C1 segment of cervical spinal cord (tissue), 14 donors: ENCODE measurements at places on chromosomes 16 and 17.

DNA sequence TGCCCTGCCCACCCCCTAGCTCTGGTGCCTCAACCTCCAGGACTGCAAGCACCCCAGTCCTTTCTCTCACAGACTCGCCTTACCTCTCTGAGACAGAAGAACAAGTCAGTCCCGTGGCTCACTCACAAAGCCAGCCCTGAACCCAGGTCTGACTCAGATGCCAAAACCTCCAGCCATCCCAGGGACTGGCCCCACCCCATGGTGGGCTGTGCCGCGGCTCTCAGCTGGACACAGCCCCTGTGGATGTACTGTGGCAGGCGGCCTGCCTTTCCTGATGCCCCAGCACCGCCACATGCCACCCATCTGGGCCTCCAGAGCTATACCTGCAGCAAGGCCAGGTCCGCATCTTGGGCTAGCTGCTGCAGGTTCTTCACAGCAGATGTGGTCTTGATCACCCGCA lies 19.8 kb downstream of the MPG start:
- no peak for DNase-seq

DNA sequence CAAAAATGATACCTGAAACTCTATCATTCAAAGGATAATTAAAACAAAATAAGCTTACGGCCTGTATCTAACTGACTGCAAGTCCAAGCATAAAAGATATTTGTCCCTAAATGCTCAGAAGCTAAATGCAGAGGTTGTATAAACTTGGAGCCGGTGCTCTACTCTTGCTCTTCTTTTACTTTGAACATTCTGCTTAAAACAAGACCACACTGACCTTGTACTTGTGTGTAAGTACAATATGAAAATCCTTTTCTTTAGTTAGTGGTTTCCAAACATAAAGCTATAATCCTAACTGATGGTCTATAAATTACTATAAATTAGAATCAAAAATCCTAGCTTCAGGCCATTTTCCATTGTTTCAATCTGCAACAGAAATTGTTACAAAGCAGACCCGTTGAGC lies 74.6 kb downstream of the SPAG9 start:
- no peak for DNase-seq

GRCh38 chr16:30657866-30658730 lies at the start of gene FBRS:
Gene FBRS (plus strand): TSS chr16:30658431. CDS start chr16:30659519, 1,088 bp downstream.
- peak; percentile 100 for DNase-seq

DNA sequence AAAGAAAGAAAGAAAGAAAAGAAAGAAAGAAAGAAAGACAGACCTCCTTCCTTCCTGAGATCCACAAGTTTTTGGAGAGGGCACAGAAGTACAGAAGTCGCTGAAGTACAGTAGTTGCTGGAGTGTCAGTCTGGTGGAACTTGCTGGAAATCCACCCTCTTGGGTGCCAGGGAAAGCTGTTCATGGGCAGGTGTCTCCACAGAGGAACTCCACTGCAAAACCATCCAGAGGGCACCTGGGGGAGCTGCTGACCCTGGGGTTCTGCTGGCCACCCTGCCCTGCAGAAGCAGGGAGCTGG lies 3.5 kb upstream of the PRR14 start:
- DNase-seq: no peak

DNA sequence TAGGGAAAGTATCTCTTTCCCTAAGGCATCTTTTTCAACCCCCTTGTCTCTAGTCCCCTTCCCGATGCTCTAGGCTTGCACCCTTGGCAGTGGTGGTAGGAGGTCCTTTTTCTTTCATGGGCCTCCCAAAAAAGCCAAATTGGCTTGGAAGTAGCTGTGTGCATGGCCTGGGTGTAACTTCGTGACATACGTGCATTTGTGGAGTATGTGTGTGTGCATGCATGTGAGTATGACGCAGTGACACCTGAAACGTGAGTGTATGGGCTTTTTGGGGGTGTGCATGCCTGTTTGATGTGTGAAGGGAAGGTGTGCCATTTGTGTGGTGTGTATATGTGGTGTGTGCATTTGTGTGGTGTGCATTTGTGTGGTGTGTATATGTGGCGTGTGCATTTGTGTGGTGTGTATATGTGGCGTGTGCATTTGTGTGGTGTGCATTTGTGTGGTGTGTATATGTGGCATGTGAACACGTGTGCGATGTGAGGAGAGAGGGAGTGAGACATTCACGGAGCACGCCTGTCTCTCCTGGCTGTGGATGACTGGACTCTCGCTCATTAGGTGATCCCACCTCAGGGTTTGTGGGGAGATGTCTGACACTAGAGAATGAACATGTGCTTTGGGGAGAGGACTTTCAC lies 15.7 kb downstream of the IGFBP4 start:
- no peak for DNase-seq

DNA sequence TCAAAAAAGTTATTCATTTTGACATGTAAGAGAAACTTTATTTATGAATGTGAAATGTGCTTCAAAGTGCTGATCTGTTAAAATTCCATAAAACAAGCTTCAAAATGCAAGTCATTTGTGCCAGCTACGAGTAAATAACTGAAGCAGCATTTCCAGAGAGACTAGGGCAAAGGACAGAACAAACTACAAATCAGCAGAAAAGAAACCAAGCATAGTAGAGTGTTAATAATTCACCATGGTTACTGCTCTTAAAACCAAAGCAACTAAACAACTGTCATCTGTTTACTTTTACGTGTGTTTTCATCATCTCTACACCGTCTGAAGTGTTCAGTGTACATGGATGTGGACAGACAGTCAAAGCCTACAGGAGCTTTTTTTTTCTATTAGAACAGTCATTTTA lies 1.6 kb upstream of the ASPA start:
- no peak for DNase-seq

GRCh38 chr16:4463522-4464163 lies 10.8 kb downstream of the NMRAL1 start:
- no peak for DNase-seq

DNA sequence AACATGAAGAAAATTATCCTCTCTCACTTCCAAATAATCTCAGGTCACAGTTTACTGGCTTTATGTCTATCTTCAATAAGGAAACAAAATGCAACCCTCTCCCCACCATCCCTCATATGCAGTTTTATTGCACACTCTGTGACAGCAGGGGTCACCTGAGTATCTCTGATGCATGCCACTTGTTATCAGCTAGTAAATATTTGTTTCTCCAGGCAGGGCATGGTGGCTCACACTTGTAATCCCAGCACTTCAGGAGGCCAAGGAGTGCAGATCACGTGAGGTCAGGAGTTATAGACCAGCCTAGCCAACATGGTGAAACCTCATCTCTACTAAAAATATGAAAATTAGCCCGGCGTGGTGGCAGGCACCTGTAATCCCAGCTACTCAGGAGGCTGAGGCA lies 61.1 kb downstream of the ADAMTS18 start:
- no peak for DNase-seq

- DNase-seq: no peak
These were observed 74.4 kb upstream of the TANC2 start for GRCh38 chr17:62891659-62892058.

DNA sequence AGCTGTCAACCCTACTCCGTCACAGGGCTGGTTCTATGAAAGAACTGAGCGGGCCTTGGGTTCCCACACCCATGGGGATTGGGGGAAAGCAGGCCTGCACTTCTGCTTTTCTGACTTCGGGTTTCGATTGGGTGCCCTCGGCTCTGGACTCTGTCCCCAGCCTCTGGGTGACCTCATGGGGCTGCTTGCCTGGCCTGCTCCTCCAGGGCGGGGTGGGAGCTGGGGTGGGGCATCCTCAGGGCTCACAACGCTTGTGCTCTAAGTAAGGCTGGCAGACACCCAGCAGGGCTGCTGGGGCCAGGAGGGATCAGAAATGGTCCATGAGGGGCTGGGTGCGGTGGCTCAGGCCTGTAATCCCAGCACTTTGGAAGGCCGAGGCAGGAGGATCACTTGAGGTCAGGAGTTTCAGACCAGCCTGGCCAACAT lies 19.2 kb downstream of the ARHGAP27 start:
- DNase-seq: no peak

DNA sequence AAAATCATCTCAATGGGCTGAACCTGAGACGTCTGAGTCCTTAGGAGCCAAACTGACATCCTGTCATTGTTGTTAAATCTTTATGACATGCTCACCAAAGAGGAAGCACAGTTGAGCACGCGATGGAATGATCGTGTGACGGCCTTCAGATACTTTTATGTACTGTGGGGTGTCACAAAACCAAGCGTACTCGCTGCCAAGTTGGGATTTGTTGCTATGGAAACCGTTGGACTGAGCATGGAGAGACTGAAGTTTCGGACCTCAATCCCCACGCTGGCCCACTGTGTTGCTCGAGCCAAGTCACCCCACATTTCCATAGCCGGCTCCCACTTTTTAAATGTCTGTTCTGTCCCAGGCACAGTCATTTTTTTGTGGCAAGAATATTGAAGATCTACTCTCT lies 222.8 kb upstream of the SDK2 start:
- no peak for DNase-seq
